Stimulated activated CD8-positive, alpha-beta memory T cell treated with anti-CD3 and anti-CD28 coated beads, Interleukin-15, amount 100 ng/mL, for 1 hour (primary cell): ENCODE measurements at places on chromosomes 4 and X.

GRCh38 chrX:40143001-40143400, 45.2 kb upstream of the BCOR start:
- DNase-seq = no peak

- no peak for DNase-seq
These were observed 83.2 kb downstream of the TMEM131L start for GRCh38 chr4:153549405-153549804.

DNA sequence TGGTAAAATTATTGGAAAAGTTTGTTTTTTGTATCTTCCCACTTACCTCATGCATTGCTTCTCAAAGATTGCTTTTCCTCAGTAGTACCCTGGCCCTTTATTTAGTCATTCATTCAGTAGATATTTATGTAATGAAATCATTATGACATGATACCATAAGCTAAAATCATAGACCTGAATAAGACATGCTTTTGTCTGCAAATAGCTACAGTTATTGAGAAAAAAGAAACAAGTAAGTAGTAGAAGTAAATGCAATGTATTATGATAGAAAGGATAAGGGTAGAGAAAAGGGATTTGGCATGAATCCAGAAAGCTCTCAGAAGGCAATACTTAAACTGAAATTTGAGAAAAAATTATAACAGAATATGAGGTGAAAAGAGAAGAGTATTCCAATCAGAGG, 352.5 kb downstream of the GPM6A start:
- no peak for DNase-seq

- no peak for DNase-seq
These were observed 134.2 kb downstream of the MAML3 start for GRCh38 chr4:140019619-140020347.

GRCh38 chrX:56572975-56573374, 9.5 kb downstream of the UBQLN2 start:
- no peak for DNase-seq

GRCh38 chr4:184281231-184282139, 63.8 kb upstream of the ENPP6 start:
- no peak for DNase-seq

DNA sequence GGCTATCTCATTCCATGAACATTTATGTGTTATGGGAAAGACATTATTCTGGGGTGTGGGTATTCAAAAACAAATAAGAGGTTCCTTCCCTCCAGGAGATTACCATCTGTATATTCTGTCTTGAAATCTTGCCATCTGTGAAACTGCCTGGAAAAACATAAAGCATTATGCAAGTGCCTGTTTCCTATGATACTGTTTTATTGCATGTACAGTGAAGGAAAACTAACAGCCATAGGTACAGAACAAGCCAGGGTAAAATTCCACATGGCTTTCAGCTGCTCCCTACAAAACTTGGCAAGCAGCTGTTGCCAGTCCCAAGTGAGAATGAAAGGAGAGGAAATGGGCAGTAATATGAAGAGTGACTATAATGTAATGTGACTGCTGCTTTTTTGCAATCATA, 136.0 kb downstream of the GUCY2F start:
- DNase-seq = no peak

GRCh38 chrX:109714340-109714958, 18.6 kb downstream of the ACSL4 start:
- no peak for DNase-seq

DNA sequence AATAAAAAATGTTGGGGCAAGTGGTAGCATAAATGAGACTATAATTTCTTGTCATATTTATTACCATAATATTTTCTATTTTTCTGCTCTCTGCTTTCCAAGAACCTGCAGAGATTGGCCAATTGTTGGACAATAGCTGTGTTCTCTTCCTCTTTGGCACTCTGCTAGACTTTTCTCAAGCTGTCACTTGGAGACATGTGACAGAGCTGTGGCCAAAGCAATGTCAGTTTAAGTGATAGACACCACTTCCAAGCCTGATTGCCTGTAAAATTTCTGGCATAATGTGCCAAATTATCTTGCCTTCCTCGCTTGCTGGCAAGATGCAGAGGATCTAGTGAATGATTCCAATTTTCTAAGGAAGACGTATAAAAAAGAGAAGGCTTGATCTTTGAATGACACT, 162.2 kb upstream of the NDST4 start:
- no peak for DNase-seq

GRCh38 chr4:156732634-156733033, 239.0 kb downstream of the PDGFC start:
- DNase-seq = no peak

DNA sequence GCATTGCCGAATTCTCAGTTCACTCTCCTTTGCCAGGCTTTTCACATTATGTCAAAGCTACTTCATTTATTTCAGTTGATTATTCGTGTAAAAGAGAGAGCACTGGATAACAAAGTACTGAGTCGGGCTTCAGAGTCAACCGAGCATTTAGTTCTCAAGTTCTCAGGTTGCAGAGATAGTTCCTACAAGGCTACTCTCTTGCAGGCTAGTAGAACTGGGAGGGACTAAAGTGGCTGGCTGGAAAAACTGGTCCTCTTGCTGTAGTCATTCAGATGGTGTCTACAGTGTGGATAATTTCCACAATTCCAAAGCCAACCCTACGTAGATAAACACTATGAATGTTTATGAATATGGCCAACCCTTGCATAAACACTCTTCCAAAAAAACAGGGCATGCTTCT, 4.6 kb upstream of the CCNG2 start:
- no peak for DNase-seq

GRCh38 chr4:188714501-188714900, 575.3 kb downstream of the TRIML1 start:
- no peak for DNase-seq

DNA sequence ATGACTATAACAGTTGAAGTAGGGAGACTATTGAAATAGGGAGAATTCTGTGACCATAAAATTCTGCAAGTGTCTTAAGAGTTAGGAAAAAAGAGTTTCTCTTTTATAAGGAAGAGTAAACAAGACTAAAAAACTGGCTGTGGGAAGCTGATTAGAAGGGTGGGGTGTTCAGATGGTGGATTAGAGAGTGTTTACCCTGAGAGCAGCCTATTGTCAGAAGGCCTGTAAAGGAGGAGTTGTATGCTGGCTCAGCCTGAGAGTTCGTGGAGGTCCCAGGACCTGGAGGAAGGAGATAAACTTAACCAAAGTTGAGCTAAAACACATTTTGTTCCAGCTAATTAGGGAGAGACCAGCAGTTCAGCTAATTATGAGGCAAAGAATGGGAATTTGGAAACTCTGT, 629.7 kb downstream of the PCDH7 start:
- no peak for DNase-seq

GRCh38 chr4:168569066-168569930, 72.4 kb downstream of the PALLD start:
- no peak for DNase-seq

DNA sequence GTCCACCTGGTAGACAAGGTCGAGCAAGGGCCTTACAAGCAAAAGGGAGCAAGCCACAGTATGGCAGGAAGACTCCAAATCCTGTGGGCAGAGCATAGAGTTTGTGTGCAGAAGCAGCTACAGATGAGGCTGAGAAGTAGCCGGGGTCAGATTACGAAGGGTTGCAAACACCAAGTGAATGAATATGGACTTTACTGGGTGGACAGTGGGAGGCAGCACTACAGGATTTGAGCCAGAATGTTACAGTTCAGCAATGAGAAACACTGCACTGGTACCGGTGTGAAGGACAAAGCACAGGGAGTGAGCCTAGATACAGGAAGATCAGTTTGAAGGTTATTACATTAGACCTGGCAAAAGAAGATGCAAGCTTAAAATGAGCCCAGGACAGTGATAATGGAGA, 46.1 kb upstream of the HOPX start:
- DNase-seq = no peak

- no peak for DNase-seq
These were observed 2062.0 kb downstream of the ARAP2 start for GRCh38 chr4:34182306-34182705.

DNA sequence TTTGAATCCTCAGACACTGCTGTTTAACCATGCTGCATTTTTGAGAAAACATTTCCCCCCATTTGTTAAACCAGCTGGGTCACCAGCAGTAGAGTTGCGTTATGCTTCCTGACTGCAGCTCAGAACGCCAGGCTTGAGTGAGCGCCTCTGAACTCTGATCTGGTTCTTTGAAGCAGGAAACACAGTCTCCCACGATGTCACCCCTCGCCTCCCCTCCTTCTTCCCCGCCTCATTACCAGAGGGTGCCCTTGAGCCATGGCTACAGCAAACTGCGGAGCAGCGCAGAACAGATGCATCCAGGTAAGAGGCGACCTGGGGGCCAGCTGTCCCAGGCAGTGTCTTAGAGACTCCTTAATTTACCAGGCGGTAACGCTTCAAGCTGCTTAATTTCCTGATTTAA, 78.4 kb downstream of the REPS2 start:
- DNase-seq = no peak
